ENCODE measurements at places on chromosomes 4 and X. TPM values are rescaled to one million over a fixed set of nuclear protein-coding genes. Genes with fewer than 3 reads are reported as not detected.

DNA sequence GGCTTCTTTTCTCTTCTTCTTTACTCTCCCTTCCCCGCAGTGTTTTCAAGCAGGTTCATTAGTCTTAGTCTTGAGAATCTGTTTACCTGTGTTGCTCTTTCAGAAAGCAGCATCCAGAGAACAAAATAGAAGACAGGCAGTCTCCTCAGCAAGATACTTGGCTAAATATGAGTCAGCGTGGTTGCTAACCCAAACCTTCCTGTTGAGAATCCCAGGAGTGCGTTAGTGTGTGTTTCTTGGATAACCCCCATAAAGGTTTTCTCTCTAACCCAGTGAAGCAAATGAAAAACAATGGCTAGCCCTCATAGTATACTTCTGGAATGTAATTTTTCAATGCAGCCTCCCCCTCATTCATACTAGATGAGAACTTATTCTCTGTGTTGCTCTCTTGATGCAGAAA, 41.1 kb downstream of the BMPR1B start:
- DNase-seq: no peak

GRCh38 chr4:140579278-140579677, 10.5 kb upstream of the UCP1 start:
- no peak for DNase-seq

DNA sequence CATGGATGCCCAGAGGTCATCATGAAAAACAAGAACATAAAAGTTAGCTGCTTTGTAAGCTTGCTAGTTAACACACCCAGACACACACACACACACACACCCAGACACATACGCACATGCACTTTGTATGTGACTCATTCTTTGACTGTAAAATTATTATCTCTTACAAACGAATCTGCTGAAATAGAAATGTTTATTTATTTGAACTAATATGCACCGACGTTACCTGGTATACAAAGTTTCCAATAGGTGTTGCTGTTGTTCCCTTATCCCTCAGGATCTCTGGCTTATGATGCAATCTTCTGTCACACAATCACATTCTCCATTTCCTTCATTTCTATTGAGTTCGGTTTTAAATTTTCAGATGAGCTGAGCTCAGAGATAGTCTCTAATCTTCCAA, 209.3 kb downstream of the PTTG2 start:
- no peak for DNase-seq

The CLDN34 gene
- not detected for total RNA-seq

The KCND1 gene
- 4.9 TPM for total RNA-seq

DNA sequence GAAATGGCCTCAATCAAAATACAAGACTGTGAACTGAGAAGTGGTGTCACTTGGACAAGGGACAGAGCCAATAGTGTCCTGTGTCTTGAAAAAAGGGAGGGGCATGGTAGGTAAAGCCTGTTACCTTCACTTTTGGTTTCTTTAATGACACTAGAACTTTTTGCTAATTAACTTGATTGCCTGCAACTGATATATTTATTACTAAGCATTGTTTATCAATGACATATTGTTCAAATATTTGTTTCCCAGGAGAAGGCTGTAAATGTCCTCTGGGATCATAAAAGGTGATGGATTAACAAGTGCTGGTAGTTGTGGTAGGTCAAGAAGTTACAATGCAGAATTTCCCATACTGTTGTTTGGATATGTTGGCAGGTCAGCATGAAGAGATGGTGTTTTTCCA, 93.8 kb upstream of the SCML1 start:
- DNase-seq: no peak

DNA sequence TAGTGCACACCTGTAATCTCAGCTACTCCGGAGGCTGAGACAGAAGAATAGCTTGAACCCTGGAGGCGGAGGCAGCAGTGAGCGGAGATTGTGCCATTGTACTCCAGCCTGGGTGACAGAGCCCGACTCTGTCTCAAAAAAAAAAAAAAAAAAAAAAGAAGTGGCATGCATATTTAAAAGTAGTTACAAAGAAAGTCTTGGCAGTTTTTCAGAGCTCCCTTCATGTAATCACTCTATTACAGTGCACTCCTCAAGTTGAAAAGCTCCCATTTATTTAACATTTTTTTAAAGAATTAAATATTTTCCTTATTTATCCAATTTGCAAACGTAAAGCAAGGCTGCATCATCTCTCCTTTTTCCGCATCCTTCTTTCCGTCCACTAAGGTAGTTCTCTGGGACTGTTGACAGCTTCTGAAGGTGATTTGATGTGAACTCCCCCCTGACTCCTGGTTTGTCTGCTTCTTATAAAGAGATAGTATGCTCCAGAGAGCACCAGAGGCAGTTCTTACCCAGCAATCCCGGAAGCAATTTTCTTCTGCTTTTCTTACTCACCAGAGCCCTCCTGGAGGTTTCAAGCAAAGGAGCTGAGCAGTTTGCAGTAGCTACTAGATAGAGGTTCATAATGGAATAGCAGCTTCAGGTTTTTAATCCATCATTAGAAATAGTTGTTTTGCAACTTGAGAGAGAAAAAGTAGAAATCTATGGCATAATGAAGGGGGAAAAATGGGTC, 151.0 kb downstream of the PALLD start:
- DNase-seq: no peak

The FREM3 gene
- not detected for total RNA-seq

GRCh38 chr4:88297212-88297516, 12.8 kb upstream of the PPM1K start:
- DNase-seq: no peak

- no peak for DNase-seq
Observed at GRCh38 chr4:74962584-74962983, 29.7 kb downstream of the PARM1 start.

DNA sequence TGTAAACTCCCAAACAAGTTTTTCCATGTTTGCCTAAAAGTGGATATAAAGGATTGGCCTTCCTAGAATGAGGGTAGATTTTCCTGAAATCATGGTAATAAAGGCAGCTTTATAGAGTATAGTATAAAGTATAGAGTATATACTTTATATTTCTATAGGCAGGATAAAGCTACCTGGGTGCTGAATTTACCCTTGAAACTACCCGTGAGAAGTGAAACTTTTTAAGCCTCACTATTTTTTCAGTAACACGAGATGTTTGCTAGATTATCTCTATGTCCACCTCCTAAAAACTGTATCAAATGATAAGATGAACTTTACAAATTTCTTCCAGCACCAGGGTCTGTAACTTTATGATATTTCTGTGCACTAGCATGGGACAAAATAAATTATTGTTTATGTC, 340.0 kb upstream of the GALNTL6 start:
- DNase-seq: no peak

- peak; percentile 50 for DNase-seq
Observed at GRCh38 chr4:77821775-77822174, 2.6 kb upstream of the CNOT6L start.

The RAB33A gene
- total RNA-seq: 38.8 TPM

DNA sequence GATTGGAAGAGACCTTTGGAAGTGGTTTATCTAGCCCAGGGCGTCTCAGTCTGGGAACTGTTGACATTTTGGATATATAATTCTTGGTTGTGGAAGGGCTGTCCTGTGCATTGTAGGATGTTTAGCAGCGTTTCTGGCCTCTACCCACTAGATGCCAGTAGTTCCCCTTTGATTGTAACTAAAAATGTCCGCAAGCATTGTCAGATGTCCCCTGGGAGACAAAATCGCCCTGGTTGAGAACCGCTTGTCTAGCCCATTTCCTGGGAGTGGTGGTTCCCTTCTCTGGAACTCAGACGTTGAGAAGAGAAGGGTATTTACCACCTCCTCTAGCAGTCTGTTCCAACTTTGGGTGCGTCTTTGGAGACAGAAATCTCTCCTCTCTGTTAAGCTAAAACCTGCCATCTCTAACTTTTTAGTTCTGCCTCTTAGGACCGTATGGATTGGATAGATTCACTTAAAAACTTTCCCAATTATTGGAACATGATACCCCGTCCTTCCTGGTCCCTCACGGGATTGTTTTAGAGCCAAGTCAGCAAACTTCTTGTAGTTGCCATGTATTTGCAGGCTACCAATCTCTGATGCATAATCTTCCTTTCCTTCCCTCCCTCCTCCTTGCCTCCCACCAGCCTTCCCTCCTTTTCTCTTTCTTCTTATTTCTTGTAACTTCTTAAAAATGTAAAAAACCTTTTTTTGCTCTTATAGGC, 13.9 kb downstream of the TMEM165 start:
- no peak for DNase-seq

DNA sequence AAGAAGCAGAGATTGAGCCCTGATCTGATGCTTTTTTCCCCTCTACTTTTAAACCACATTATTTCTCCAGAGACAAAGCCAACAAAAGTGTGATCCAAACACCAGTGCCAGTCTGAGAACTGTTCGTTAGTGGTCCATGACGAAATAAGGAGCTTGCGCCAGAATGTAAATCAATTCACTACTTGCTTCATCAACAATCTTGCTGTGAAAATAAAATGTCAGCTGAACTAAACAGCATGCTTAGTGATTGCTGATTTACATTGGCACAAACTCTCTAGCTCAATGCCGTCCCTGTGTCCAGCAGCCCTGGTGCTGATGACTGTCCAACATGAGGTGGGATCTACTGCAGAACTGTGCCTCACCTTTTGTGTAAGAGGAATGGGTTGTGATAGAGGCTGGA, 71.3 kb downstream of the SOX3 start:
- no peak for DNase-seq

The GPRIN3 gene
- total RNA-seq: 102 TPM

The MAP3K15 gene
- 0.38 TPM for total RNA-seq

DNA sequence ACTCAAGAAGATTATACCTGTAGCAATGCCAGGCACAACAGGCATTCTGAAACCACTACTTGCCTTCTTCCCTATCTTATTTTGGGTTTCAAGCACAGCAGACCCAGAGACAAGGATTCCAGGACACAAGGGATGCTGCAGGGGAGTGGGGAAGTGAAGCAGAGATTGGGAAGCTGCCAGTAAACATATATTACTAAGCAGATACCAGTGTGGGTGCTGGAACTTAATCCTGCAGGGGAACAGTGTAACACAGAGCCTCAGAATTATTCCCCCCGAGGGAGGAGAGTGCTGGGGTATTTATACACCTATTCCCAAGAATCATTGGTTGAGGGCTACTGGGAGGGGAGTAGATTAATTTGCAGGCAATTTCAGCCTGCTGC, 33.3 kb upstream of the MAML3 start:
- no peak for DNase-seq

- no peak for DNase-seq
Observed at GRCh38 chr4:161291222-161291621, 872.6 kb downstream of the FSTL5 start.

GRCh38 chrX:15973946-15974345, 119.3 kb upstream of the AP1S2 start:
- no peak for DNase-seq

GRCh38 chr4:98026362-98026761, 116.9 kb downstream of the STPG2 start:
- no peak for DNase-seq

- DNase-seq: no peak
Observed at GRCh38 chr4:48329193-48329592, 12.1 kb upstream of the SLAIN2 start.

The PWWP3B gene
- total RNA-seq: not detected

GRCh38 chrX:101208152-101208905, 11.3 kb upstream of the DRP2 start:
- no peak for DNase-seq

GRCh38 chr4:88320780-88321373, 36.5 kb upstream of the PPM1K start:
- DNase-seq: peak; percentile 54

DNA sequence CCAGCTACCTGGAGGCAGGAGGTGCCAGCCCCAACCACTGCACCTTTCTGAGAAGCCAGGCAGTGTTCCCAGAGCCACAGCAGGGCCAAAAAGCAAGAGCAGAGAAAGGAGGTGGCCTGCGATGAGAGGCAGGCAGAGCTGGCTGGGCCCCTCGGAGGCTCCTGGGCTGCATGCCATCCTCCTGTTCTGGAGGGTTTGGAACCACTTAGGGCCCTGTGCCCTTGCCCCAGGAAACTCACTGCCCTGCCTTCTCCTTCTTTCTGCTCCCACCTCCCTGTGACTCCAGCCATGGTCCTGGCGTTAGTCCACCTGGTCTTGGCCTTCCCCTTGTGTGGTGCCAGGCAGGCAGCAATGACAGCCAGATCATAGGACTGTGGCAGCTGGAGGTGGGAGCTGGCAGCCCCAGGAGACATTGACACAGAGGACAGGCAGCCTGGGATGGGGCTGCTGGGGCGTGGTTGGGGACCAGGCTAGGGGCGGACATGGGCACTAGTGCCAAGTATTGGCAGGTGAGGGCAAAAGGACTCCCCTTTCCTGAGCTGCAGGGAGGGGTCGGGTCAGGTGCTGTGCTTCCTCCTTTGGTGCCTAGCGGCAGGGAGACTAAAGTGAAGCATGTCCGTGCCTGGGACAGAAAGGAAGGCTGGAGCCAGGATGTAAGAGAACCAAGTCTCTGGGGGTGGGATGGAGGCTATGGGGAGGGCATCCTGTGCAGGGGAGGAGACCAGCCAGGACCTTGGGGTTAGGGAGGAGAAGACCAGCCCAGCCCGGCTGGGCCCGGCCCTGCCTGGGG, 1.4 kb downstream of the APLN start:
- DNase-seq: no peak

- DNase-seq: no peak
Observed at GRCh38 chr4:180455226-180455625, 1788.0 kb upstream of the TENM3 start.

The ZAR1 gene
- not detected for total RNA-seq

GRCh38 chr4:143773998-143774895, 73.8 kb upstream of the FREM3 start:
- DNase-seq: peak; percentile 48

- no peak for DNase-seq
Observed at GRCh38 chr4:70544279-70544868, 26.0 kb downstream of the AMTN start.

The VEGFC gene
- not detected for total RNA-seq

The GAB3 gene
- total RNA-seq: 12.0 TPM

The PLAC8 gene
- total RNA-seq: 183 TPM

The TEX13B gene
- not detected for total RNA-seq

GRCh38 chrX:63810746-63811145, 25.7 kb upstream of the ARHGEF9 start:
- DNase-seq: no peak

GRCh38 chr4:85084371-85085094, 118.0 kb upstream of the WDFY3 start:
- DNase-seq: no peak

DNA sequence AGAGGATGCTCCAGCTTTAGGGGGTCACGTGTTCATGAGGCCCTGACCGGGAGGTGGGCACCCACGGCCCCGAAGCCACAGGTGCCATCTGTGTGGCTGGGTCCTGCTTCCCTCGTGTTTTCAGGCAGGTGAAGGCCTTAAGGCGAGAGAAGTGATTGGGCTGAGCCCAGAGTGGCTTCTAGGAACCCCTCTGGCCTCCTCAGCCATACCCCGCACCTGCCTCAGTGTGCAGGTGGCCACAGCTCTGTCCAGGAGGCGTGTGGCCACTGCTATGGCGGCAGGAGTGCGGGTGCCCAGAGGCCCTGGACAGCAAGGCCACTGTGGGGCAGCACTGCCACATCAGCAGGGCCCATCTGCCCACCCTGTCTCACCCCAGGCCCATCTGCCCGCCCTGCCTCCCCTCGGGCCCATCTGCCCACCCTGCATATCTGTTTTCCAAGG, 25.0 kb downstream of the NKX1-1 start:
- no peak for DNase-seq

DNA sequence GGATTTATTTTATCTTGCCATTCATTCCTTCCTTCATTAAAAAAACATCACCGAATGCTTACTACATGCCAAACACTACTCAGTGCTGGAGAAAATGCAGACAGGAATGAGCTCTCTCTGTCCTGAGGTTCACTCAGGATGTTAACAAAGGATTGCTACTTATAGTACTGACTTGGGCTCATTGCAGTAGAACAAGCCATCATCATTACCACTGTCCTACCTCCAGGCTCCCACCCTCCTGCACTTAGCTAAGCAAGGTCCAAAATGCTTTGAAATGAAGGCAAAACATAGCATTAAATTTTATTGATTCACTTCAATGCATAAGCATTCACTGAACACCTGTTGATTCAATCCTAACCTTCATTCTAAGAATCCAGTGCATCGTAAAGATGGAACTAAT, 159.8 kb upstream of the RADX start:
- DNase-seq: no peak
